ENCODE measurements at places on chromosomes 1 and 21.

- DNase-seq: no peak
Measured at GRCh38 chr1:180179162-180179957, 24.7 kb downstream of the QSOX1 start.

DNA sequence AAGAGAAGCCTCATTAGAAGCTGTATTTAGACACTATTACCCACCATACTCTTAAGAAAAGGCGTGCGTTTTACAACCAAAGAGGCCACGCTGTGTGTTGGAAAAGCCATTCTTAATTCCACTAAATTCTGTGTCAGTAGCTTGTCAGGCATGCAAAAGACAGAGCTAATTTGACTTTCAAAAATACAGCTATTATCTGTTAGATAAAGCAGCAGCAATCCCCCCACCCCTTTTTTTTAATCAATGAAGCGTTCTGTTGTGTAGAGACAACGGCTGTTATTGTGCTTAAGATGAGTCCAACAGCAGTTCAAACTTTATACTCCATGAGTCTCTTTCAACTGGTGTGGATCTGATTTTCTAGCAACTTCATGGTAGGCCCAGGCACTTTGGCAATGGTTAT lies 43.5 kb downstream of the PLA2G4A start:
- DNase-seq: no peak

DNA sequence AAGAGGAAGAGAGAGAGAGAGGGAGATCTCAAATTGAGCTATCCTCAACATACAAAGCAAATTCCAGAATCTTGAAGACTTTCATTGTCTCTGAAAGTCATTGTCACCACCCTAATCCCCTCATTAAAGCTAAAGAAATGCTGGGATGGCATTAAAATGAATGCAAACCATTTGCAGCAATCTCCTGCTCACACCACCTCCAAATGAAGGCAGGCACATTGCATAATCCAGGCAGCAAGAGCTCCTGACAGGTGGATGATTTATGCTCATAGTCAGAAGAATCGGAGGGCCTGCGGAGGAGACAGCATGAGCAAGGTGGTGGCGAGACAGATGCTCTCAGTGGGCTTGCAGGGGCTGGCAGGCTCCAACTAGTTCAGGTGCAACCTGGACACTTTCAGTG lies 90.2 kb downstream of the ESRRG start:
- no peak for DNase-seq

GRCh38 chr21:23541571-23541970 lies 2065.7 kb downstream of the MRPL39 start:
- DNase-seq: no peak

GRCh38 chr1:164689672-164690511 lies 130.9 kb downstream of the PBX1 start:
- DNase-seq: no peak

DNA sequence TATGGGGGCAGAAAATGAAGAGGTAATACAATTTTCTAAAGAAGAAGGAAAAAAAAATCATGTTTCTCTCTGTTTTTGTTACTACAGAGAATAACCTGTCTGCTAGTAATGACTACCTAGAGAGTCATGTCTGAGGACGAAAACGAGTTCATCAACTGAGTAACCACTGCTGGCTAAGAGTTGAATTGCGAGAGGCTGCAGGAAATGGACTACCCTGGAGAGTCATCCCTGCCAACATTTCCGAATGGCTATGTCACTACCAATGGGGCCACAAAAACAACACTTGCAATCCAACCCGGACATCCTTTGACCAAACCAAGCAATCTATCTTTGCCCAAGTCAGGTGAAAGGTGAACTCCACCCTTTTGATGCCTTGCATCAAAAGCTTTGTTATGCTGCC lies 120.6 kb downstream of the FCRL5 start:
- DNase-seq: no peak

DNA sequence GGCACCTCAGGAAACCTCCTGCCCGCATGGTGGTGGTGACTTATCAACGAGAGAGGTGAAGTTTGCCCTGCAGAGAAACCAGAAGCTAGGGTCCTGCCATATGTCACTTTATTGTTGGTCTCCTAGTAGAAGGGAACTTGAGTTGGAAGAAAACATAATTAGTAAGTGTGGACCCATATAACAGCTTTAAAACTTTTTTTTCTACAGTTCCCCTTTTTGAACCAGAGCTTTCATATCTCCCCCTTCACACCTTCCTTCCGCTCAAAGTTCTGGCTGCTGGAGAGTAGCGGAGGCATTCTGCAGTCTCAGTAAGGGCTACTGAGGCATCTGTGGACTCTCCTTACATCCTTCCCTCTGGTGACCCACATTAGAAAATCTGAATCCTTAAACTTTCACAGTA lies 48.9 kb downstream of the PHC2 start:
- DNase-seq: no peak

GRCh38 chr1:42888013-42888633 lies 41.7 kb downstream of the ZNF691 start:
- no peak for DNase-seq

- DNase-seq: no peak
Measured at GRCh38 chr1:45206808-45207623, 611 bp upstream of the ZSWIM5 start.

DNA sequence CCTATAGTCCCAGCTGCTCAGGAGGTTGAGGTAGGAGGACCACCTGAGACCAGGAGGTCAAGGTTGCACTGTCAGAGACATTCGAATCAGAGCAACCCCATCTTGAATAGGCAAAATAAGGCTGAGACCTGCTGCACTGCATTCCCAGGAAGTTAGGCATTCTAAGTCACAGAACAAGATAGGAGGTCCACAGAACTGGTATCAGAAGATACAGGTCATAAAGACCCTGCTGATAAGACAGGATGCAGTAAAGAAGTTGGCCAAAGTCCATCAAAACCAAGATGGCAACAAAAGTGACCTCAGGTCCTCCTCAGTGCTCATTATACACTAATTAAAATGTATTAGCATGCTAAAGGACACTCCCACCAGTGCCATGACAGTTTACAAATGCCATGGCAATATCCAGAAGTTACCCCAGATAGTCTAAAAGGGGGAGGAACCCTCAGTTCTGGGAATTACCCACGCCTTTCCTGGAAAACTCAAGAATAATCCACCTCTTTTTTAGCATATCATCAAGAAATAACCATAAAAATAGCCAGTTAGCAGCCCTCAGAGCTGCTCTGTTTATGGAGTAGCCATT lies 65.2 kb upstream of the KLHDC7A start:
- no peak for DNase-seq
